ENCODE measurements at places on chromosomes 2 and 18. TPM values are rescaled to one million over a fixed set of nuclear protein-coding genes. Genes with fewer than 3 reads are reported as not detected.

LAMA3 gene
- total RNA-seq, result 28.7 TPM

LOXHD1 gene
- total RNA-seq, result 0.29 TPM

FBXO36 gene
- total RNA-seq, result 3.4 TPM

UCN gene
- total RNA-seq, result 0.68 TPM

MOCOS gene
- 38.0 TPM for total RNA-seq

ABCG8 gene
- total RNA-seq, result not detected

CERS6 gene
- total RNA-seq, result 29.3 TPM

DPP10 gene
- 1.0 TPM for total RNA-seq

IGFBP5 gene
- 697 TPM for total RNA-seq

CSRNP3 gene
- total RNA-seq, result 6.4 TPM

GKN1 gene
- total RNA-seq, result not detected

MTHFD2 gene
- 92.5 TPM for total RNA-seq

NHEJ1 gene
- total RNA-seq, result 13.9 TPM

PCARE gene
- not detected for total RNA-seq

GPBAR1 gene
- total RNA-seq, result 1.5 TPM
